Fibroblast of skin of abdomen (primary cell): ENCODE measurements at places on chromosomes 1 and 21.

- DNase-seq: no peak
Observed at GRCh38 chr1:46020010-46020409, 112.4 kb downstream of the PIK3R3 start.

DNA sequence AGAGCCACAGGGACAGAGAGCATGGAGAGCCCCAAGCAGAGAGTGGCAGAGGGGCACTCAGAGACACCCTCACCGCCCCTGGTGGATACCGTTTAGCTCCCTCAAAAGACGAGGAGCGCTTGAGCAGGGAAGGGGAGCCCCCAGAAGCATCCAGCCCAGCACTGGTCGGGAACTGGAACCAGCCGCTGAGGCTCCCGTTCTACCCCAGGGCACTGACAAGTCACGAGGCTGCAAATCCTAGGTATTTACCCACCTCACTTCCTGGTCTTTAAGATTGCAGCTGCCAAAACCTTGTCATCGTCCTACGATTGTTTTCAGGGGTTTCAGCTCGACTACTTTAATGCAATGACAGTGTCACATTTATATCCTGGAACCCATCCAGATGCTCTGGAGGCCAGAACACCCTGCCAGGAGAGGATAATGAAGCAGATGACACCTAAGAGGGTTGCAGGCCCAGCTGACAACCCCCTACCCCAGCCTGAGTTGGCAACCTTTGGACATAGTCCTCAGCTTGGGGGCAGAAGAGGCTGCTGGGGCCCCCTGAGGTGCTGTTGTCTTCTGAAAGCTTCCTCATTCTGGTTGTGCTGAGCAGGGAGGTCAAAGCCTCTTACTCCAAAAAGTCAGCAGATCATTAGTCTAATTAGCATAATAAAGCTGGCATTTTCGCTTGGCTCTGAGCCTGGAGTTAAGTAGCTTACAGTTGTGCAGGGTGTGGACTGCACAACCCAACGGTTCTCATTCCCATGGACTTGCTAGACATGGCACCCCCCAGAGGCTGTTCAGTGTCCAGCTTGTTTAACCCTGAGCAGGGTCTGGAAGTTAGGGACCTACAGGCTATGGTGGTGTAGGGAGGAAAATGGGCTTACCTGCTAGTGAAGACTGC, 20.6 kb upstream of the BACE2 start:
- DNase-seq: no peak

GRCh38 chr1:189513091-189513490, 964.6 kb downstream of the BRINP3 start:
- no peak for DNase-seq

DNA sequence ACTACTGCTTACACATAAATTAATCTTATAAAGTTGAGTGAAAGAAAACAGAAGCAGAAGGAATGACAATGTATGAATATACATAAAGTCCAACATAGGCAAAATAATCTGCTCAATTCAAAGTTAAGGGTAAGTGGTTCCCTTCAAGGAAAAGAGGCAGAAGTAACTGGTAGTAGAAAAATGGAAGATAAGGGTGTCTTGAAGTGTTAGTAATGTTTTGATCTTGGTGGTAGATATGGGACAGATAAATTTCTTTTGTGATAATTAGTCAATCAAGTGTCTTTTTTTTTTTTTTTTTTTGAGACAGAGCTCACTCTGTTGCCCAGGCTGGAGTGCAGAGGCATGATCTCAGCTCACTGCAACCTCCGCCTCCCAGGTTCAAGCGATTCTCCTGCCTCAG, 12.7 kb downstream of the USP48 start:
- DNase-seq: no peak

DNA sequence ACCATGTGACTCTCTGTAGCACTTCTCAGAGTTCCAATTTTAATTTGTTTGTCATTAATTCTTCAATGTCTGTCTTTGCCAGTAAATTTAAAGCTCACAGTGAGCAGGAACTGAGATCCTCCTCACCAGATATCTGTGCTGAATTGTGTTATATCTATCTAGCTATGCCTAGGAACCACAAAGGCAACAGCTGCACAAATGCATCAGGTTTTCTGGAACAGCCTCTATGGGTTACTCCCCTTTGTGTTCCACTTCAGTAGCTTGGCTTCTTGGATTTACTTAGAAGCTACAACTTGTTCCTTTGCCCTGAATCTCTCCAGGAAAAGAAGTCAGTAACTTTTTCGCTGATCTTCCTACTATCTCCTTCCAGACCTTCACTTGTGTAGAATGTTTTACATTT, 1237.8 kb upstream of the ADGRL4 start:
- DNase-seq: no peak
